ENCODE measurements at places on chromosomes 2 and 18.
A peak's percentile ranks its signal among the peaks of the same experiment; 100 is the strongest.

DNA sequence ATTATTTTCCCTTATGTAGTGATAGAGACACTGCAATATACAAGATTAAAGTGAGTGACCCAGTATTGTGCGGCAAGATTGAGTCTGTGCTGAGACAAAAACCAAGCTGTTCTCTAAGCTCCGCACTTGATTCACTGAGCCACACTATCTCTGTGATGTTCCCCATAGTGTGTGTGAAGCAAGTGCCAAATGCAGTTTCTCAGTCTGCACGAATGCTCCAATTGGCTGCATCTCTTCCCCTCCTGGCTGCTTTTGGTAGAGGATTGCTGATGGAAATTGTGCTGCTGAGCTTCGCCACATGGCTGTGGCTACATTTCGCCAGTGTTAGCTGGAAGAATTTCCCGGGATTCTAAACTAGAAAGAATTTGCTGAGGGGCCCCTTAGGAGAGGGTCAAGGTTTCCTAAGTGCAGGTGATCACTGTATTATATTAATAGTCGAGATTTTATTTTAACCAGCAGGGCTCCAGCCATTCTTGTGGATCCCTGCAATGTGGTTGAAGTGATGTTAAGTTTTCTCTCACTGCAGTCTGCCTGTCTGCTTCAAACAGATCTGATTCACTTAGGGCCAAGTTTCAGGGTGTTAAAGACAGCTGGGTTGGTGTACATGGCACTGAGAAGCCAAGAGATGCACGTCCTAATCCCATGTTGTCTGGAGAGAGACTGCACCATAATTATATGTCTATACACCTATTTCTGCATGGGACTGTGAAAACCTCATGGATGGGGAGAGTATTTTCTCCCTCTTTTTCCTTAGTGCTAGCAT, 317.2 kb downstream of the DCC start:
- no peak for DNase-seq

GRCh38 chr18:64027931-64028695, 58.2 kb downstream of the SERPINB8 start:
- DNase-seq, result no peak

DNA sequence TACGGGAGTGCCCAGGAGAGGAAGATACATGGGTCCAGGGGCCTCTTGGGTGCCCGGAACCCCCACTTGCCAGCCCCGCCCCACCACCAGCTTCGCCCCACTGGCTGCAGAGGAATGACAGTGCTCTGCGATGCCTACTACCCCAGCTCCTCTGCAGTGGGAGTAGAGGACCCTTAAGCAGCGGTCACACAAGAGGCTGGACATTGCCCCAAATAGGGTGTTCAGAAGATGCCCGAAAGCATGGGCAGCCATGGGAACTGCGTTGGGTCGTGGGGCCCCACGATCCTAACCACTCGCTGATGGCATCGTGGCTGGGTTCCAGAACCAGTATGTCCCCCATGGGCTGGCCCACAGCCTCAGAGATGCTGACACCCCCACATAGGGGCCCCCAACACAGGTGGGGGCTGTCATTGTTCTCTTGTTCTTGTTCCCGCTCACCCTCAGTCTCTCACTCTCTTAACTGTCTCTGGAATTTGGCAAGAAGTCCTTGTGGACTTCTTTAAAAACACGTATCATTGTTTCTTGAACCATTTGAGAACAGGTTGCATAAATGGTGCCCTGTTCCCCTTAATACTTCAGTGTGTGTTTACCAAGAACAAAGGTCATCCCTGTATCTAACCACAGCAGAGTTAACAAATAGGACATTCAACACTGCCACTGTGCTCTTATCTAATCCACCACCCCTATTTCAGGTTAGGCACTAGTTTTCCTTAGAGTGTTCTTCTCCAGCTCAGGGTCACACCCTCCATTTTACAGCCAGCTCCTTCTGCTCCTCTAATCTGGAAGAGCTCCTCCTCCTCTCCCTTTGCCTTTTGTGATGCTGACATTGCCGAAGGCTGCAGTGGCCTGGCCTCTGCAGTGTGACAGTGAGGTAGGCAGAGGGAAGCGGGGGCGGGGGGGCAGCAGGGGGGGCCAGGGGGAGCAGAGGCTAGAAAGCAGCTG, 76.3 kb downstream of the STPG4 start:
- DNase-seq, result no peak

DNA sequence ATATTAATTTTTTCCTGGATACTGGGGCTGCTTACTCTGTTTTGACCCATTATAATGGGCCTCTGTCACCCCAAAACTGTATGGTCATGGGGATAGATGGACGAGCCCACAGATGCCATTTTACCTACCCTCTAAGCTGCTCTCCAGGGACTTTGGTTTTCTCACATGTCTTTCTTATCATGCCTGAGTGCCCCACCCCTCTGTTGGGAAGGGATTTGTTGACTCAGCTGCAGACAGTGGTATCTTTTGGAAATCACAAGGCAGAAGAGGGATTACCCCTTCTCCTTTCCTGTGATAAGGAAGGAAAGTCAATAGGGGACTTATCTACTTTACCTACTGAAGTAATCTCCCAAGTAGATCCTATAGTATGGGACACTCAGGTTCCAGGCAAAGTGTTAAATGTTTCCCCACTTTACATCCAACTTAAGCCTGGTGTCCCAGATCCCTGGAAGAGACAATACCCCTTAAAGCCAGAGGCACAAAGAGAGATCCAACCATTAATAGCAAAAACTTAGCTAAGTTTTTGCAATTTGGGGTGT, 182.7 kb downstream of the RNF152 start:
- DNase-seq, result no peak

DNA sequence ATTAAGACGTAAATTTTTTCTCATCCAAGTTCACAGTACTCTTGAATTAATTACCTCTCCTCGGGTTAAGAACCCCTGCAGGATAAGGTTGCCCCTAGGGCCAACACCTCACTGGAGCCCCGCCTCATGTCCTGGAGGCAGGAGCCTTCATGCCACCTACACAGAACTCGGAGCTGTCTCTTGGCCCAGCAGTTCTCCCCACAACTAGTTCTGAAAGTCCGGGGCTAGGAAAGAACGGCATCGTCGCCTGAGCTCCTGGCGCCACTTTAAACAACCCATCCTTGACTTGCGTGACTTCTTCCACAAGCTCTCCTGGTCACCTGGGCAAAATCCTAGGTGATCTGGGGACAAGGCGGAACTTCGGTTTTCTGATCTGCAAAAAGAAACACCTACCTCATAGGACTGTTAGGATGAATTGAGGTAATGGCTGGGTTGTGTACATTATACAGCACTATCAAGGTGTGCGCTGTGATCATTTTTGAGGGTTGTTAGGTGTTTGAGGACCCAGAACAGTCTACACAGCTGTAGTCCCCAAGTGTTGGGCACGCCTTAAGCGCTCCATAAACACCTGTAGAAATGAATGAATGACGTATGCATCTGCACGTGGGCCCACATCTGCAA, 641 bp upstream of the ITGA6 start:
- no peak for DNase-seq

- DNase-seq, result no peak
Observed at GRCh38 chr2:118431997-118432396, 343.7 kb downstream of the INSIG2 start.

DNA sequence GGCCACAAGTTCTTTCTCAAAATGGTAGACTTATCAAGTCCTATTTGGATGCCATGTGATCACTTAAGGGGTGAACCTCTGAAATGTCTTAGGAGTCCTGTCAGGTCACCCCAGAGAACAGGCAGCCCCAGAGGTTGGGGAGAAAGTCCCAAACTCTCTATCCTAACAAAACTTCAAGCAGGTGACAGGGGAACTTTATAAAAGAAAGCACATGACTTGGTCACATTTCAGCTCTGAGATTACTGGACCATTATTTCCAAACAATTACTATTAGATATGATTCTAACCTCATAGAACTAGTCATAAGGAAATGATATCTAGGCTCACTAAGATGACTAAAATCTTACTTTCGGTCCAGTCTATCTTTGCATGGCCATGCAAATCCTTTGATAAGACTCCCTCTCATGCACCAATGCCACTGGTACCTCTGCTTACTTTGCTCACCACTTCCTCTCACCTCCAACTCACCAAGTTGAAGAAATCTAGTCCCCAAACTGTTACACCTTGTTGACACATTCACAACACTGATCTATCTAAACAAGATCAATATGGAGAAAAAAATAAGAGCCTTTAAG, 107.0 kb downstream of the GALNT14 start:
- DNase-seq, result no peak

GRCh38 chr2:1584051-1584531, 160.2 kb downstream of the PXDN start:
- no peak for DNase-seq

DNA sequence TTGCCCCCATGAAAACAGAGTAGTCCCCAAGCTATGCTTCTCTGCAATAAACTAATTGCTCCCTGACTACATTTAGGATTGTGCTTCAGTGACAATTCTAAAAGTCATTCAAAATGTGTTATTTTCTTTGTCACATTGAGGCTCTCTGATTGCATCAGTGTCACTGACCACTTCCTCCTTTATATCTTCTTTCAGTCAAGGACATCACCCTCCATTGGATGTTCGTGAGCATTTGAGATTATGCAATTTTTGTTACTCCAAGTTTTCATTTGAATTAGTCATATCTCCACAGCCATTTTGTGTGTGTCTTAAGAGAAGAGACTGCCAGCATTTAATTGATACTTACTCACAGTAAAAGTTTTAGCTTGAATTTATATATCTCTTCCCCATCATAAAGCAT, 780.8 kb upstream of the GCFC2 start:
- DNase-seq, result no peak

DNA sequence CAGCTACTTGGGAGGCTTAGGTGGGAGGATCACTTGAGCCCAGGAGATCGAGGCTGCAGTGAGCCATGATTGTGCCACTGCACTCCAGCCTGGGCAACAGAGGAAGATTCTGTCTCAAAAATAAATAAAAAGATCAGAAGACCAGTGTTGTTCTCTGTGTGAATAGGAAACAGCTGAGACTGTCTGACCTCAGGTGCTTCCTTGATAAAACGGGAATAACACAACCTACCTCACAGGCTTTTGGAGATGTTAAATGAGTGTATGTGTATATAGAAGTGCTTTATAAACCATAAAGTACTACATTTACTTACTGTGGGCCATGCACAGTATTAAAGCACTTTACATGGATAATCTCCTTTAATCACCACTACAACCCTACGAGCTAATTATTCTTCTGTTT, 9.9 kb upstream of the CETN1 start:
- DNase-seq, result no peak

- DNase-seq, result peak; percentile 3
Observed at GRCh38 chr2:209619782-209620181, 151.8 kb upstream of the UNC80 start.

DNA sequence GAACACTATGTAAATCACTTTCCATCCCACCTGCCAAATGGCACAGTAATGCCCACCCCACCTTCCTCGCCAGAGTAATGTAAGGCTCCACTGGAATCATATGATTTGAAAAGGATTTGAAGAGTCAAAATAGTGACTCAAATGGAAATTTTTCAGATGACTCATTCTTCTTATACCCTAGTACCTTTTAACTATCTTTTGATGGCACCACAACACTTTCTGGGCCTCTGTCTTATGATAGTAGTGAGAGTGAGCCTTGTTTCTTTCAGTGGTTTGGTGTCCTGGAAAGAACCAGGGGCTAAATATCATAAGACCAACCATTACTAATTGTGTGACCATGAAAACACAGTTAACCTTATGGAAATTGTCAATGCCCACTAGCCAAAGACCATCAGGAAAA, 235.4 kb upstream of the SLC14A2 start:
- DNase-seq, result no peak

DNA sequence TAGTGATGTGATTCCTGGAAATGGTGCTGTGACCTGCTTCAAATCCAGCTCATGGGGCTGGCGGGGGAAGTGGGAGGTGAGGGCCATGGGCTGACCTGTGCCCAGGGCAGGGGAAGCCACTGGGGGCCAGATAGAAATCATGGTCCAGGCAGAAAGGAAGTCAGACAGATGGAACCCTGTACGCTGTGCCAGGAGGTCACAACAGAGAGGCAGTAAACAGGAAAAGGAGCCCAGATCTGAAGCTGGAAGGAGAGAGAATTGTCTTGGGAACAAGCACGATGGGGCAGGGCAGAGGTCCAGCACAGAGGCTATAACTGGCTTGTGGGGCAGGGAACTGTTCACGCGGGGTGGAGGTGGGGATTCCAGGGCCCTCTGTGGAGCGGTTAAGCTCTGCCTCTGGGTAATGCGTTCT, 76.0 kb downstream of the RNF144A start:
- no peak for DNase-seq

Measured in fibroblast of villous mesenchyme (primary cell).